ENCODE measurements at places on chromosomes 6 and 20.

DNA sequence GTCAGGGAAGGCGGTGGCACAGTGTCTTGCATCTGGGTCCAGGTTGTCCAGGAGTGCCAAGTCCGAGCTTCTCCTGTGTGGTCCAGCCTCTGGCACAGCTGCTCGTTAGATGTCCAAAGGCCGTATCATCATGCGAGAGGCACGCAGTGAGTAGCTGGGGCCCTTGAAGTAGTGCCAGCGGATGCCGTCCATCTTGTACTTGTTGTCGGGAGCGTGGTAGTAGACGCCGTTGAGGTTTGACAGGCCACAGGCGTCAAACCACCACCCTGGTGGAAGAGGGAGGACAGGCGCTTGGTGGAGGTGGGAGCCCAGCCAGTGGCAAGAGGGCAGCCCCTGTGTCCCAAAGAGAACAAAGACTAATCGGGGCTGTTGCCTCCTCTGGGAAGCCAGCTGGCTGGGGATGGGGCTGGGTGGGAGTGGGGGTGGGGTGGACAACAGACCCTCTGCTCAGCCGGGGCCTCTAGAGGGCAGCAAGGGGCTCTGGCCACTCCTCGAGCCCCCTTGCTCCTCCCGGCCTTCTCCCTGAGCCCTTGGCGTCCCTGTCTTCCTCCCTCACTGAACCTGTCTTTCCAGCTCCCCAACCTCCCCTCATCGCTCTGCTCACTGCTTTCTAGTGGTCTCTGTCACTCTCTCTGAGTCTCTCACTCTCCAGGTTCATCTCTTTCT lies 39.5 kb downstream of the FAM110A start:
- no peak for DNase-seq

DNA sequence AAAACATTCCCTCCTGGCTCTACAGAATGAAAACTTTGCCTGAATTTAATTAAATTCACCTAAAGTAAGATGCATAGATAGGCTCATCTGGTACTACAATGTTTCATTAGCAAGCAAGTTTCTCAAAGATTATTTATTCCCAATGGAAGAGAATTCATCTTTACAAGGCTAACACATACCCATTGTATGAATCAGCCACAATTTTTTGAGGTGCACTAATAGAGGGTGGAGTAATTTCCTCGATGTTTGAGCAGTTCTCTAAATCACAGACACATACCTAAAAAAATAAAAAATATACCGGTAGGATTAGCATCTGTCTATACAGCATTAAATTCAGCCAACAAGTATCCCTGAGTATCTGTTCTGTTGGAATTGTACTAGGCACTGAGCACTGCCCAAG lies 32.7 kb downstream of the ROS1 start:
- no peak for DNase-seq

DNA sequence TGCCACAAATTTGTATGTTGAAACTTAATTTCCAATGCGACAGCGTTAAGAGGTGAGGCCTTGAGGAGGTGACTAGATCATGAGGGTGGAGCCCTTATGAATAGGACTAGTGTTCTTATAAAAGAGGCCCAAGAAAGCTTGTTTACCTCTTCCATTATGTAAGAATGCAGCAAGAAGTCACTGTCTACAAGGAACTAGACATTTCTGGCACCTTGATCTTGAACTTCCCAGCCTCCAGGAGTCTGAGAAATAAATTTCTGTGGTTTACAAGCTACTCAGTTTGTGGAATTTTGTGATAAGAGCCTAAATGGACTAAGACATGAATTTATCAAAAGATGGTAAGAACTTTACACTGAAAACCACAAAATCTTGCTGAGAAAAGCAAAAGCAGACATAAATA lies 173.6 kb upstream of the SGK1 start:
- no peak for DNase-seq

GRCh38 chr6:157592541-157592940 lies 211.6 kb downstream of the ZDHHC14 start:
- no peak for DNase-seq

DNA sequence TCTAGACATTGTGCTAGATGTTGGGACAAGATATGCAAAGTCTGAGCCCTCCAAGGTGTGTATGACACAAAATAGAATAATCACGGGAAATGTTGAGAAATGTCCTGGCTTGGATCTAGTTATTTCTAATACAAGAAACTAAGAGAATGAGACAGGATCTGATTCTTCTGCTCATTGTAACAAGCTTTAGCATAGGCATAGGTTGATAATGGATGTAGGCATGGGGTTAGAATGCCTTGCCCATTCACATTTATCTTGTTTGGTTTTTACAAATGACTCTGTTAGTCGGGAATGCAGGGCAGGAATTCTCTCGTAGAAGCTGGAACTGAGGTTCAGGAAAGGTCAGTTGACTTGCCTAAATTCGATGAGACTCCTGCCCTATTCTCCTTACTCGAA lies 1.5 kb upstream of the SLC26A8 start:
- DNase-seq, result no peak

DNA sequence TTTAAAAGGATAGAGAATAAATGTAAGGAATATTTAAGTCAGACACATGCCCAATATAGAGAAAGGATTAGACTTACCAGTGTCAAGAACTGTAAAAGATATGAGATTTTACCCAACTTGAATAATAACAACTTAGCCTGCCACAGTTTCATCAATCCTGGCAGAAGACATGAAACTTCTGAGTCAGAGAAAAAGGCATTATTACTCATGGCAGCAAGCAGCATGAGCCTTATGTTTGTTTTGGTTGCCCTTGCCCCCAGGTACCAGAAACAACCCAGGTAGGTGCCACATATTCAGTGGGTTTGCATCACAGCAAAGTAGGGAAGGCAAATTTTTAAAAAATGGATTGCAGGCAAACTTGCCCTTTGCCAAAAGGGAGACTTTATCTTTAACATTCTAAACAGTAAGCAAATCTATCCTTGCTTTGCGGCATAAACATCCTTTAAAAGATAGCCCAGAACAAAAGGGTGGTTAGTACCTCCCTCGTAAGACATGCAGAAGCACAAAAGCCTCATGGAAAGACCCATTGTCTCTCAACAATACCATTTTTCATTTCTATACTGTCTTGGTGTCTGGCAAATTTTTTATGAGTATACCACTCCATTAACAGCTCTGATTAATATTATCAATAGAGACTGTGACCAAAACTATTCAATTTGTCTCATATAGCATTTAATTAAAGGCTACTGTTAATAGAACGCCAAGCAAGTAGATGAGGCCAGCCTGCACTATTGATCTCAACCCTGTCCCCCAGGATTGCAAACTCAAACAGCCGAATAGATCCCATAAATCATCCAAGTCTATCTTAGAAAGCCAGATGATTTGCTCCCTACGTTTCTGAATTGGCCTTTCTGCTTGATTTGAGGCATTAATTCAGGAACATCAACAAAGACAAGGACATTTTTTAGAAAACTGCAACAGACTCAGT lies 185.1 kb downstream of the COL19A1 start:
- no peak for DNase-seq

- no peak for DNase-seq
Observed at GRCh38 chr6:53888931-53889330, 94.1 kb downstream of the LRRC1 start.

Measured in activated CD8-positive, alpha-beta memory T cell treated with anti-CD3 and anti-CD28 coated beads for 1 hour (primary cell).